ENCODE measurements at places on chromosomes 12 and 14.

- DNase-seq = peak; percentile 47
These were observed 414 bp upstream of the CDK17 start for GRCh38 chr12:96400631-96401075.

DNA sequence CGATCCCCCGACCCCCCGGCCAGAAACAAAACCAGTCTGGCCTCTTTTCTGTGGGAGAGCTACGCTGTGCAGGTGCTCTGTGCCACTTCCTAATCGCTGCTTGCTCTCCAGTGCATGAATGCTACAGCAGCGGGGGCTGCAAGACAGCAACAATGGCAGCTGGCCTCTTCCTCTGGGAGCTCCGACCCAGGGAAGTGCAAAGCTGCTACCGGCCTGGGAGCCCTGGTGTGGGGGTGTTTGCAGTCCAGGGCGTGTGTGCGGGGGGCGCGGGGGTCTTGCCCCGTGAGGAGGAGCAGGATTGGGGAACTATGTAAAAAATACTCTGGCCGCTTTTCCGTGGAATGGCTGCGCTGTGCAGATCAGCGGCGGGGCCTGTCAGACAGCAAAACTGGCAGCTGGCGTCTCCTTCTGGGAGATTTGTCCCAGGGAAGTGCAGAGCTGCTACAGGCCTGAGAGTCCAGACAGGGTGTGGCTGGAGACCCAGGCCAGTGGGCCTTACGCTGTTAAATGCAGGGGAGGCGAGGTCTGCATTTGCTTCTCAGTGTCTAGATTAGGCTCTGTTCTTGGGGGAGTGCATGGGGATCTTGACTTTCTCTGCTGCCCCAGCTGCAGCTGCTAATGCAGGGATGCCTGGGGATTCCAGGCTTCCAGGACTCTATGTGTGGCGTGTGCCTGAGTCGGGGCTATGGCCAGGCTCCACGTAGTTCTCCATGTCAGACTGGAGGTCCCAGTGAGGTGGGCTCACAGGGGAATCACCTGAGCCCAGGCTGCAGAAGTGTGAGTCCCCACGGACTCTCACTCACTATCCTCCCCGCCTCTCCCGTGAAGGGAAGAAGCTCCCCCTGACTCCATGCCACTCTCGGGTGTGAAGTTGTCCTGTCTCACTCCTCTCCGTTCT is 344.5 kb downstream of the AEBP2 start:
- DNase-seq = no peak

- DNase-seq = no peak
These were observed 16.5 kb upstream of the GABARAPL1 start for GRCh38 chr12:10196210-10196609.

- DNase-seq = no peak
These were observed 1.4 kb upstream of the SUDS3 start for GRCh38 chr12:118374909-118375308.

GRCh38 chr12:76250256-76250655 is 98.0 kb downstream of the BBS10 start:
- no peak for DNase-seq

- DNase-seq = no peak
These were observed 140.6 kb downstream of the FBXL14 start for GRCh38 chr12:1453810-1454209.

DNA sequence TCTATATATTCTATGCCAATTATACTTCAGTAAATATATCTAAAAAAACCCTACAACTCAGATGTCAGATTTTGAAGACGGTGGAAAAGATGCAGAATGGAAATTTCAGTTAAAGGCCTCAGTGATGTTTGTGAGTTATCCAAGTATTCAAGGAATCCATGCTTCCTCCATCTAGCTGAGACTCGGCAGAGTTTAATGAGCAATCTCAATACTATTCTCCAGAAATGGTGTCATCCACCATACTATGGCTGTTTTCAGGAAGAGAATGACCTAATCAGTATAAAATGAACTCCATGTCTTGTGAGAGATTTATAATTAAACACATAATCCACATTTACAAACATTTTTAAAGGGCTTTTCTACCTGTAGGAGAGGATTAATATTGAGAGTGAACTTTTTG is 66.0 kb downstream of the KLHL28 start:
- peak; percentile 77 for DNase-seq

DNA sequence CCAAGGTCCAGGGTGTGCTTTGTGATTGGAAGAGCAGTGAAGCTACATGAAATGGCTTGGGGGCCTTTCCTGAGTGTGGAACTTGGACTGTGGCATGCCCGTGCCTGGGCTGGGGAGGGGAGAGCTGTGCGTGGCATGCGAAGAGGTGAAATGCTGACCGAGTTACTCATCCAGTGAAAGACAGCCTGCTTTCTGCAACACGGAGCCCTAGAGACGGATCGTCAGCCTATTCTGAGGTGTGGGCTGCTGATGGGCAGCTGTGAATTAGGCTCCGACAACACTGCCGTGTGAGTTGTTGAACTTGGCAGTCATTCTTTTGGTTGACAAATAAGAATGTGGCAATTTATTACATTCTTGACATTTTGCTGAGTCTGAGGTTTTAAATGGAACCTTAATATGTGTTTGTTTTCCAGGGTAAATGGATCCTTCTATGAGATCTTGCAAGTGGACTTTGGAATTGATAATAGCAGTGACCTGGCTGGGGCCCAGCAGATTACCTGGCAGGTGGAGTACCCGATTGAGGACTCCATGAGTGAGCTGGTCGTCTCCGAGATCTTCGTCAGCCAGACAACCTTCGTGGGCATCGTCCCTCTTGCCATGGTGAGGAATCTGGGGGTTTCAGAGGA is 453.9 kb downstream of the AACS start:
- no peak for DNase-seq

- no peak for DNase-seq
These were observed 4.0 kb downstream of the CLEC1A start for GRCh38 chr12:10094646-10095395.

DNA sequence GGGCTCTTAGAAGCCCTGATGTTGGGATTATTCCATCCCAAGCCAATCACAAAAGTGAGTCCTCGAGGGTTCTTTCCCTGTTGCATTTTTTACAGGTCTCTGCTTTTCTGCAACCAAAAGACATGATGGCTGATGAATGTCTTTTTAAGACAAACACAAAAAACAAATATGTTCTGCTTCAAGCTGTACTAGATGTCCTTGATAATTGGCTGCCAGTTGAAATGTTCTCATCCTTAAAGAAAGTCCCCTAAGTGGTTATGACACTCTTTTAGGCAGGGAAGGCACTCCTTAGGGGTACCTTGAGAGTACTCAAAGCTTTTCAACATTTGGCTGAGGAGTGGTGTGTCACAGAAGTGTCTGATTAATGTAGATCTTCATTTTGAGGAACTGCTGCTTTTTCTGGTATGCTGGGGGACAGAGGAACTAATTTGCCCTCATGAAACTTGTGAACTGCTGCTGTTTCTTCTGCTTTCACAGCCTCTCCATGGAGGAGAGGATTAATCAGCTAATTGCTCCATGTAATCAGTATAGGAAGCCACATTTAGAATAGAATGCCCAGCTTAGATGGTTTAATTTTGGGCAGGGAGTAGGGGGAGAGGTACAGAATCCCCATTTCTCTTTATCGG is 22.8 kb upstream of the IGF1 start:
- no peak for DNase-seq

- no peak for DNase-seq
These were observed 111.2 kb downstream of the CHST11 start for GRCh38 chr12:104567832-104568486.

Measured in HS-5 (cell line).